ENCODE measurements at places on chromosomes 11 and 22. TPM values are rescaled to one million over a fixed set of nuclear protein-coding genes. Genes with fewer than 3 reads are reported as not detected.

The TRIM51 gene
- total RNA-seq: not detected

The CRYBB2 gene
- total RNA-seq: not detected

The SSTR3 gene
- total RNA-seq: not detected

The EFCAB6 gene
- total RNA-seq: 8.3 TPM

The ACTN3 gene
- total RNA-seq: not detected

The PGA3 gene
- total RNA-seq: 0.31 TPM

The INS gene
- not detected for total RNA-seq

The OR4A16 gene
- total RNA-seq: not detected

GRCh38 chr11:92751594-92751993, 217.9 kb upstream of the MTNR1B start:
- no peak for DNase-seq

DNA sequence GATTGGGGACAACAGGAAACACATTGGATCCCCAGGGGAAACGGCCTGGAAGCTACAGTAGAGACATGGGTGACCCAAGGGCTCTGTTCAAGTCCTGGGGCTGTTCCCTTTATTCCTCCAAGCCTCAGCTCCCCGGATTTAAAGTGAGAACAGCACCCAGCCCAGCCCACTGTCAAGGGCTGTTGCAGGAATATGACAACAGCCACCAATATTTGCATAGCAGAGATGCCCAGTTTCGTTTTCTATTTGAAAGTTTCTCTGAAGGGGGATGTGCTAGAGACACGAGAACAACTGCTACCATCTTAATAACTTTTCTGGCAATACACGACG, 81.1 kb upstream of the WNT7B start:
- DNase-seq: no peak

- no peak for DNase-seq
Measured at GRCh38 chr11:117232911-117233409, 489 bp downstream of the RNF214 start.

DNA sequence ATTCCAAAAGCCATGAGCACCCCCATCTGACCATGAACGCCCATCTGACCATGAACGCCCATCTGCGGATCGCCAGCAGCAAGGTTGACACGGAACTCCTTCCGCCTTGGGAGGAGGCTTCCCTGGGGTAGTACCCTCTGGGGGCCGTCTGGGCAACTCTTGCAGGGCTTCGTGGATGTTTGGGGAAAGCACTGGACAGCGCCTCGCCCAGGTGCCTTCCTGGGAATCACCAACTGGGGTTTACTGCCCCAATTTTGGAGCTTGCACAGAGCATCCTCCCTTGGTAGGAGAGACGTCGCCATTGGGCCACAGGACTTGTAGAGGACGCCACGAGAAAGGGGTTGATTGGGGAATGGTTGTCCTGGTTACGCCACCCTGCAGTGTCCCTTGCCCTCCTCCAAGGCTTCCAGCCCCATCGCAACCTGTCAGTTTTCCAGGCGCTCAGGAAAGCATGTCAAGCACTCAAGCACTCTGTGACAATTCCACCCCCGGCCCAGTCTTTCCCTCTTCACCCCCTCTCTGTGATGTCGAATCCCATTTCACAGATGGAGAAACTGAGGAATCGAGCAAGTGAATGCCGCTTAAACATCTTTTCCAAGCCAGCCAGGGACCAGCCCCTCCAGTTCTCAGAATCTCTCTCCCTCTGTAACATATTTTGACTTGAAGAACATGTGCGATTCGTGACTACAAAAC, 914 bp upstream of the PRDM11 start:
- DNase-seq: no peak

DNA sequence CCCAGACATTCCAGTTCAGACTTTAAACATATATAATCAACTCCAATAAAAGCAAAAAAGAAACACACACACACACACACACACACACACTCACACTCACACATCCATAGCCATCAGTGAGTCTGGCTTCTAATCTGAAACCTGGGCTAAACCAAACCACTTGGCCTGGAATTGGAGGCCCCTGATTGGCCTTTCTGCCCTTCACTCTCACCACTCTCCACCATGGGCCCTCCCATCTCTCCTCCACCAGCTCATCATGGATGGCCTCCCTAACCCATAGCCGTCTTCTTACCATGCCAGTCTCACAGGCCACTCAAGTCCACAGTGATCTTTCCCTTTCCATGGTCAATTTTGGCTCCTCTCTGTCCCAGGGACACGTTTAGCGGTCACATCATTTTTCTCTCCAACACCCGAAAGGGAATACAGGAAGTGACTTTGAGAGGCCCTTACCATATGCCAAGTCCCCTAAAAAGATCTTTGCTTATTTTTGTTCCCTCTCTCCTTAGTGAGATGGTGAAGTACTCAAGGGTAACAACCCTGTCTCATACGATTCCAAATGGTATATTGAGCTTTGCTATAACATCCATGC, 66.6 kb downstream of the ENDOD1 start:
- no peak for DNase-seq

GRCh38 chr11:75602951-75603350, 40.9 kb downstream of the SERPINH1 start:
- DNase-seq: no peak

- no peak for DNase-seq
Measured at GRCh38 chr11:94271885-94272372, 32.5 kb upstream of the IZUMO1R start.

- no peak for DNase-seq
Measured at GRCh38 chr11:130979386-130979972, 63.2 kb upstream of the SNX19 start.

DNA sequence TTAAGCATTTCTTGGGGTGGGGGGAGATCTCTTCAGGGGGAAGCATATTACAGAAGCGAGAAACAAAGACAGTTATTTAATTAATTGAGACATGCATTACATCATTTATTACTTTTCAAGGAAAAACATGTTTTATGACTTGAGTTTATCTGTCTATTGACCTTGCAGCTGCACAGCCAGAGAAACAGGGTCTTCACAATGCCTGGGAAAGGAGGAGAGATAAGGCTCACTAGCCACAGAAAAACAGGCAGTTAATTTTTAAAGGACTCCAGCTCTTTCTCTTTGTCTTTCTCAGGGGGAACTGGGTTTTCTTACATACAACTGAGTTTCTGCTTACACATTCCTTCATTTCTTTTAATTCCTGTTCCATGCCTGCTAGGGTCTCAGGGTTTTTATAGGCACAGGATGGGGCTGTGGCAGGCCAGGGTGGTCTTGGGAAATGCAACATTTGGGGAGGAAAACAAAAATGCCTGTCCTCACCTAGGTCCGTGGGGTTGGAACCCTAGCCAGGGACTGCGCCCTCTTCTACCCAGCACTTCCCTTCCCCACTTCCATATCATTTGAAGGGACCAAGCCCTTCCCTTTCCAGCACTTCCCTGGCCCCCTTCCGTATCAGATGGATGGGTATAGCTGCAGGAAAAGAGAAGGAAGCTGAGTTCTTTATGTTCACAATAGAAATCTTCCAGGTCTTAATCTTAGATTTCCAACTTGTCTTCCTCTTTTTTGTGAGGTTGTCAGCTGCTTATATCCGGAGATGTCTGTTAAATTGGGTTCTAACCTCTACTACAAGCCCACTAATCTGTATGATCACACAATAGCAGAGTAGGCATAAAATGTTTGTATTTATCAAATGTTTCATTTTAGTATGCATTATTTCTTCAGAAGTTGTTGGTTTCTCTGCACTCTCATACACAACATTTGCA, 38.3 kb downstream of the BIRC2 start:
- DNase-seq: no peak

GRCh38 chr11:15645201-15645600, 530.5 kb downstream of the INSC start:
- no peak for DNase-seq

DNA sequence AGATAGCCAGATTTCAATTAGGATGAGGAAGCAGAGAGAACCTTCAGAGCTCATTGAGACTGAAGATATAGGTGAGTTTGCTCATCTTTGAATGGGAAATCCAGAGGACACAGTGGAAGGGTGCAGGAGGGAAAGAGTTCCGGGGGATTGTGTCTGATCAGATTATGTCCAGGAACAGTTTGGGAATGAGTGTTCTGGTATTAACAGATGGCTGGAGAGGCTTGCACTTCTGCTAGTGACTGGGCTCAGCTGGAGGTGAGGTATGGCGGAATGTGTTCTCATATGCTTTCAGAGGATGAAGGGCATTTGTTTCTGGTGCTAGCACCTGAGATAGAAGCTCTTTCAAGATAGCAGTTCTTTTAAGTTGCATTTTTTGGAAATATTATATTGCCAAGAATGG, 27.6 kb downstream of the ALKBH3 start:
- no peak for DNase-seq

DNA sequence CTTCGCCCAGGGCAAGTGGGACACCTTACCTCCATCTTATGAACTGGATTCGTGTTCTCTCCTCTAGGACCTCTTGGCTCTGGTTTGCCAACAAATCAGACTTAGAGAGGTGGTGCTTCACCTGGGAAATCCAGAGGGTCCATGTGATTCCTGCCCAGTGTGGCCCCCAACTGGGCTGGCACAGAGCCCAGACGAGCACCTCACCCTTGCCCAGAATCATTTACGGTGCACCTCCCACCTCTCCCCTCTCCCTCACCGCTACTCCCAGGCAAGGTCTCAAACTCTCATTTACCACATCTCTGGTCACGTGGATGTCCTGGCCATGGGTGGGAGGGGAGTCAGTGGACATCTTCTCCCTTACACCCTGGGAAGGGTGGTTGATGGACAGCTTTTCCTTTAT, 1.1 kb downstream of the SPATA19 start:
- no peak for DNase-seq

DNA sequence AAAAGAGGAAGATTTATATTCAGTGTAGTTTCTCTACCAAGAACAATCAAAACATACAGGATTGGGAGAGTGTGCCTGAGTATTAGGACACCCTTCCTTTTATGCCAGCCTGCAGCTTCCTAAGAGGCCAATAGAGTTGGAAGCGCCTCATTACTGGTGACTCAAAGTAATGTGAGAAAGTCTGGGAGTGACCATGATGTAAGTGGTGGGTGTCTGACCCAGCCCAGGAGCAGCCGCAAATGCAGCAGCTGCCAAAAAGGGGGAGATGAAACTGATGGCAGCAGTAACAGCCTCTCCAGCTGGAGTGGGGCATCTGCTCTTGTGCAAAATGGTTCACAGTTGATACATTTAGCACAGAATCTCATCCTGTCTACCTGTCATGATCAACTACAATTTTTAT, 62.0 kb downstream of the ZNF280B start:
- DNase-seq: no peak

- DNase-seq: no peak
Measured at GRCh38 chr11:19800162-19800561, 87.5 kb downstream of the NAV2 start.

GRCh38 chr11:118201966-118202365, 22.8 kb downstream of the JAML start:
- no peak for DNase-seq

DNA sequence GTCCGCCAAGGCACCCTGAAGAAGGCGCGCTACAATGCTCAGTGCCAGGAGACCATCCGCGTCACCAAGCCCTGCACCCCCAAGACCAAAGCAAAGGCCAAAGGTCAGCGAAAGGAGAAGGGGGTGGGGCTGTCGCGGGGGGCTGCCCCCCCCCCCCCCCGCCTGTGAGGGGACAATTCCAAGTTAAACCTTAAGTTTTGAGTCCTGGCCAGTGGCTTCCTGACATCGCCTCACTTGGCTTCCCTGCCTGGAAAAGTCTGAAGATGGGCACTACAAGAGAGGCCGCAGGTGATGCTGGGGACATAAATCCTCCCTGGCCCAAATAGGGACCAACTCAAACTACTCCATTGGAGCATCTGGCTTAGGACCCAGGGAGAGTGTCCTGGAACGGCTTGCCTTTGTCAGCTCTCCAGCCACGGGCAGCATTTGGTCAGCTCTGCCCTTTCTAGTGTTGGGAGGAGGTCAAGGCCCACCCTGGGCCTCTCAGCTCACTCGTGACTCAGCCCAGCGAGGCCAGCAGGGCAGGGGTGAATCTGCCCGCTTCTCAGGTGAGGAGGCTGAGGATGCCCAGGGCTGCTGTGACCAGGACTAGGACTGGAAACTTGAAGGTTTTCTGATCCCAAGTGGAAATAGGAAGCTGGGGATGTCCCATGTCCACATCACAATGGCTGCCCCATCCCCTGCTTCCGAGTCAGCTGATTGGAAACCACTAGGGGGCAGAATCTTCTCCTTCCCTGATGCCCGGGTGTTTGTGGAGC, 1.4 kb downstream of the MDK start:
- DNase-seq: peak; percentile 31

- no peak for DNase-seq
Measured at GRCh38 chr11:69367211-69367964, 73.4 kb downstream of the MYEOV start.

DNA sequence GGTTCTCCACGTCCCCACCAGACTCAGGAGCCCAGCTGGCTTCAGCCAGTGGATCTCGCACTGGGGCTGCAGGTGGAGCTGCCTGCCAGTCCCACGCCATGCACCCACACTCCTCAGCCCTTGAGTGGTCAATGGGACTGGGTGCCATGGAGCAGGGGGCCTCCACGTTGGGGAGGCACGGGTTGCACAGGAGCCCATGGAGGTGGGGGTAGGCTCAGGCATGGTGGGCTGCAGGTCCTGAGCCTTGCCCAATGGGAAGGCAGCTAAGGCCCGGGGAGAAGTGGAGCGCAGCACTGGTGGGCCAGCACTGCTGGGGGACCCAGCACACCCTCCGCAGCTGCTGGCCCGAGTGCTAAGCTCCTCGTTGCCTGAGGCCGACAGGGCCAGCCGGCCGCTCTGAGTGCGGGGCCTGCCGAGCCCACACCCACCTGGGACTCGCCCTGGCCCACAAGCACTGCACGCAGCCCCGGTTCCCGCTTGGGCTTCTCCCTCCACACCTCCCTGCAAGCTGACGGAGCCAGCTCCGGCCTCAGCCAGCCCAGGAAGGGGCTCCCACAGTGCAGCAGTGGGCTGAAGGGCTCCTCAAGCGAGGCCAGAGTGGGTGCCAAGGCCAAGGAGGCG, 258.5 kb upstream of the PDGFD start:
- DNase-seq: no peak

GRCh38 chr11:78504708-78505107, 70.0 kb downstream of the NARS2 start:
- DNase-seq: no peak

DNA sequence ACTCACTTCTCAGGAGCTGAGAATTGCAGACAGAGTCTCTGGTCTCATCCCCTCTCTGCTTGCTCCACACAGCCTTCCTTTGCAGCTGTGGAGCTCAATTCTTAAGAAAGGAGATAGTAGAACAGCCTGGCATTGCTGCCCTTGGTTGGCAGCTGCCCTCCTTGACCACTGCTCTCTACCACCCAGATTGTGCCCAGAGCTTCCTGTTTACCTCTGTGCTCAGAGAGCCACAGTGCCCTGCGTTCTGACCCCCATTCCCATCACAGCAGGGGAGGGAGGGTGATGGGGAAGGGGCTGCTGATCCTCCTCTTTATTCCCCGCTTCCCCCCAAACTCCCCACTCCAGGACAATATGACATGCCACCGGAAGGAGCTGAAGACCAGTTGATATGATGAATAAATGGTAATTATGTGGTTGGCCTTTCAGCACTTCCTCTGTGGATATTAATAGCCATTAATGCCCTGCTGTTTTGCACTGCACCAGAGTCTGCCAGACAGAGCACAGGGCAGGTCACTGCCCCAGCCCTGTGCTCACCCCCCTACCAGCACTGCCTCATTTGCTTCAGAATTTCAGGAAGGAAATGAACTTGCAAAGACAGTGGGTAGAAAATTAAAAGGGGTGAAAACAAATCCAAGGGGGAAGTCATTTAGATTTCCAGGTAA, 426.8 kb upstream of the CADM1 start:
- no peak for DNase-seq

GRCh38 chr11:128518493-128519207, 68.7 kb downstream of the ETS1 start:
- DNase-seq: no peak
